SK-N-SH (cell line): ENCODE measurements at places on chromosomes 4 and X.

DNA sequence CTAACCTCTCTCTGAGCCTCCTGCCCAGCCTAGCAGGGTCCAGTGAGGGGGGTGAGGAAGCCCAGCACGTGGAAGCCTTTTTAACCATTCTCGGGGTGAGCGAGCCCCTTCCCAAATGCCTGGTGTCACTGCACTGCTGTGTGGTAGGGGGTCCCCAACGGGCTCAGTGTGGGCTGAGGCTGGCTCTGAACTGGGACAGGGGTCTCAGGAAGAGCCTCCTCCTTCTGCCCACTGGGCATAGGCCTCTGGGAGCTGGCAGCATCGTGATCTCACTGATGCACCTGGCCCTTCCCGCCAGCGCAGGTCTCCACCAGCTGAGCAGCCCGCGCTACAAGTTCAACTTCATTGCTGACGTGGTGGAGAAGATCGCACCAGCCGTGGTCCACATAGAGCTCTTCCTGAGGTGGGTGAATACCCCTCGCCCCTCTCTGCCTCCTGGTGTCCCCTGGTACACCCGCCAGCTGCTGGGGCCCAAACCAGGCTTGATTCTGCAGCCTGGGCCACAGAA lies 12.6 kb downstream of the HTRA3 start:
- DNase-seq = no peak

DNA sequence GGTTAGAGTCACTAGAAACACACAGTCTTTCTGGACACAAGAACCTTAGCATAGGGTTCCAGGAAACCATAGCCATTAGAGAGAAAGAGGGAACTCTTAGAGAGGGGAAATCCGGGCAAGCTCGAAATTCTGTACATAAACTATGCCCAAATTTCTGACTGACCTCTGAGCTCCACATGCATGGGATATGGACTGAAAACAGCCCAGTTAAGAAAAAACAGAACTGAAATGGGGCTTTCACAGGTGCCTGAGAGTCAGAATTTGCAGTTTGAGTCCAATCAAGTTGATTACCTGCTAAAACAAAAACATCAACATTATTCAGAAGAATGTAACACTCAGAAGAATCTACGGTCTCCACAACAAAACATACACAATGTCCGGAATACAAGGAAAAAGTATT lies 13.1 kb downstream of the DCHS2 start:
- DNase-seq = no peak

DNA sequence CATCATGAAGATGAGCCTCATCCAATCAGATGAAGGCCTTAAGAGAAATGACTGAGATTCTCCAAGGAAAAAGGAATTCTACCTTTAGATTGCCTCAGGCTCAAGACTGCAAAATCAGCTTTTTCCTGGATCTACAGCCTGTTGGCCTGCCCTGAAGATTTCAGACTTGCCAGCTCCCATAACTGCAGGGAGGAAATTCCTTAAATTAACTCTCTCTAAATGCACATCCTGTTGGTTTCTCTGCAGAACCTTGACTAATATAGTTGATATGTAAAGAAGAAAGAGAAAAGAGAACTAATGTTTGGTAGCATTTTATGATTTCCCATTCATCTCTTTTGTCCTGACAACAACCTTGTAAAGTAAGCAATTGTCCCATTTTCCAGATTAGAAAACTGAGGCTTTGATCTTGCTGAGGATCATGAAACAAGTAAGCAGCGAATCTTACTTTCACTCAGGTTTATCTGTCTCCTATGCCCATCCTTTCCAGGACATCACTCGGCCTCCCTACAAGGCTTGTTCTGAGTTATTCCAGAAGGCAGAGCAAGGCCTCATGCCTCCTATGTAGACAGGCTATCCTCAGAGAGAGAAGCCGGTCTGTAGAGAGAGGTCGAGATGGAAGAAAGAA lies 115.0 kb upstream of the LDB2 start:
- DNase-seq = no peak

DNA sequence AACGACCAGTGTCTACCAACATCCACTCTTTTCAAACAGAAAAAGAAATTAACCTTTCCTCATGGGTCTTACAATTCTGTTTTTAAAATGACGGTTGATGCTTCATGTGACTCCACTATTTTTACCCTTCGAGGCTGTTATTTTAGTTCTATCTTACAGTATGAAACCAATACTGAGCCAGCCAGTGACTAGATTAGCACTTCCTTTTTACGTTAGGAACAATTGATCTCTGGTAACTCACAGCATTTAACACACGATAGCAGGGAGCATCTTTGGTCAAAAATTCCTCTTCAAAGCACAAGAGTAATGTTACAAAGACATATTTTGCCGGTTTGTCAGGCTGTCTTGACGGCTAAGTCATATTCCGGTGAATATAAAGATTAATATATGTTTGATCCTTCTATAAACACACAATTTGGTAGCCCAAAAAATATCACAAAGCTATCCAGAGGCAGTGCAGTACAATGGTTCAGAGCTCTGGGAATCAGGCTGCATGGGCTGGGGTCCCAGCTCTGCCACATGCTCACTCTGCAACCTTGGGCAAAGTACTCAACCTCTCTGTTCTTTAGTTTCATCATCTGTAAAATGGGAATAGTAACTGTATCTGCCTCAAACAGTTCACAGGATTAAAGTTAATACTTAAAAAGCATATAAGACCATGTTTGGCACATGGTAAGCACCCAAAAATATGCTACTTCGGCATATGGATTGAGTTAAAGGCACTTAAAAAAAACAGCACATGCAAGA lies 62.9 kb upstream of the TXK start:
- no peak for DNase-seq

DNA sequence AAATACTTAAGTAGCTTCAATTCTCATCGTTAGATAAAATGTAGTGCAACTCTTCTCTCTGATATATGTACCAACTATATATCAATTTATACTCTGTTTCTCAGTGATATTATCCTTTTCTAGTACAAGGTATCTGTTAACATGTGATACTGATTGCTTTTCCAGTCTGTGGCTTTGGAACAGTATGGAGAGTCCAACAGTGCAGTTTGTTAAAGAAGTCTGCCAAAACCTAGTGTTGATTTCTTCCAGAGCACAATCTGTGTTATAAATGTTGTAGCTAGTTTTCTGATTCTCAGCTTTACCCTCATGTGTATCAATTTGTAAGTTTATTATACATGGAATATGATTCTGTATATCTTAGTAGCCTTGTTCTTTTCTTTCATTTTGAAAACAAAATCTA lies 465.0 kb downstream of the IL15 start:
- DNase-seq = no peak
